ENCODE measurements at places on chromosomes 7 and 10.

- no peak for DNase-seq
Measured at GRCh38 chr7:93968911-93969620, 35.1 kb downstream of the BET1 start.

DNA sequence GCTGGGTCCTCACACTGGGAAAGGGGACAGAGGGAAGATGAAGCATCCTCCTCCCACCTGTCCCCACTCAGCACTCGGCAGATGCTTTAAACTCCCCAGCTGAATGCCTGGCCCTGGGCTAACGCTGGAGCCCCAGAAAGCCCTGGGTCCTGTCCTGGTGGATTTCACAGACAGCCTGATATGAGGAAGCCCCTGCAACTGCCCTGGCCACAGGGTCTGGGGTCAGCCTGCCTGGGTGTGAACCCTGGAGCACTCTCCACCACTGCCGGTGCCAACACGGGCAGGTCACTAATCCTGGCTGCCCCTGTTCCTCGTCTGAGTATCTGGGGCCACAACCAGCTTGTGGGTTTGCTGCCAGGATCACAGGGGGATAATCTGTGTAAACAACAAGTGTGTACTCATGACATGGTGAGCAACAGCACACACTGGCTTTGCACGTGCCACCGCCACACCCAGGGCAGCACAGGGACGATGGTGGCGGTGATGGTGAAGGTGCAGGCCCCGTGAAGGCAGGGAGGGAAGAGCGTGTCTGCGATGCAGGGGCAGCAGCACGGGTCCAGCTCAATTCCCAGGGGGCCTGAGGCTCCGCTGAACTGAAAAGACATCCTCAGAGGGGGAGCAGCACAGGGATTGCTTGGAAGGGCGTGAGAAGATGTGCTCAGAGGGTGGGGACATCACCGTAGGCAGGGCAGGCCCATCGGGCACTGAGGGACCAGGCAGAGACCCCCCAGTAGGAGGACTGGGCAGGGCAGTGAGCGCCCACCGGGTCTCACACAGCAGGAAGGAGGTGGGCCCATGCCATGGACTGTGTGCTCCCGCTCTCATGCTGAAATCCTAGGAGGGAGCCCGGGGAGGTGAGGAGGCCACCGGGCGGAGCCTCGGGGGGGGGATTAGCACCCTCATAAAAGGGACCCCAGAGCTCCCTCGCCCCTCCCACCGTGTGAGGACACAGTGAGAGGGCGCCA is 238.7 kb downstream of the MAD1L1 start:
- DNase-seq, result no peak

GRCh38 chr10:102814453-102814871 is 22.8 kb downstream of the CYP17A1 start:
- DNase-seq, result no peak

DNA sequence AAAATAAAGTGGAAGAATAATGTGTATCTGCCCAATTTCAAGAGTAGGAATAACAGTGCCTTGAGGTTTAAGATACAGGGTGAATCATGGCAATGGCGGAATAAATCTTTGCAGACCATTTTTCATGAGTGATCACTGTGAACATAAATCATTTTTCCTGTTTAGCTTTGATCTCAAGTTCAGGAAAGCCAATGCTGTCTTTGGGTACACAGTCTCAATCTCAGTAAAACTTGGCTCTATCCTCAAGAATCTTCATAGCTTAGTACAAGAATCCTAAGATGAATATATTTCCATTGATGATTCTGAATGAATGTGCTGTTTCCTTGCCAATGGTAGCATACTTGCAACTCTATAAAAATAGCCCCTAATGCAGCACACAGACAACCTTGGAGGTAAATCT is 6.8 kb downstream of the NAMPT start:
- no peak for DNase-seq

DNA sequence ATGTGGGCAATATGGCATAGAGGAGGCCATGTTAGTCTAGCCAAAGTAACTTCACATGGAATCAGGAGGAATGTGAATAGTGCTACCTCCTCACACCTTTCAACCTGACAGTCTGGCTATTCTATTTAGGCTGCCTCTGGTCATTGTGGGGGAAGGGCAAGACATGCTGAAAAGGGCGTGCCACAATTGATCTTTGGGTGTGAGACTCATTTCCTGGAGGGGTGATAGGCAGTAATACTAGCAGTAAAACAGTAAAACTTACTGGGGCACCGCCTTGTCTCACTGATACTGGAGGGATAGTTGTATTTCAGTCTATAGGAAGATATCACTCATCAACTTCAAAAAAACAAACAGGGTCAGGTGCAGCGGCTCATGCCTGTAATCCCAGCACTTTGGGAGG is 88.7 kb downstream of the TMEM168 start:
- DNase-seq, result no peak

DNA sequence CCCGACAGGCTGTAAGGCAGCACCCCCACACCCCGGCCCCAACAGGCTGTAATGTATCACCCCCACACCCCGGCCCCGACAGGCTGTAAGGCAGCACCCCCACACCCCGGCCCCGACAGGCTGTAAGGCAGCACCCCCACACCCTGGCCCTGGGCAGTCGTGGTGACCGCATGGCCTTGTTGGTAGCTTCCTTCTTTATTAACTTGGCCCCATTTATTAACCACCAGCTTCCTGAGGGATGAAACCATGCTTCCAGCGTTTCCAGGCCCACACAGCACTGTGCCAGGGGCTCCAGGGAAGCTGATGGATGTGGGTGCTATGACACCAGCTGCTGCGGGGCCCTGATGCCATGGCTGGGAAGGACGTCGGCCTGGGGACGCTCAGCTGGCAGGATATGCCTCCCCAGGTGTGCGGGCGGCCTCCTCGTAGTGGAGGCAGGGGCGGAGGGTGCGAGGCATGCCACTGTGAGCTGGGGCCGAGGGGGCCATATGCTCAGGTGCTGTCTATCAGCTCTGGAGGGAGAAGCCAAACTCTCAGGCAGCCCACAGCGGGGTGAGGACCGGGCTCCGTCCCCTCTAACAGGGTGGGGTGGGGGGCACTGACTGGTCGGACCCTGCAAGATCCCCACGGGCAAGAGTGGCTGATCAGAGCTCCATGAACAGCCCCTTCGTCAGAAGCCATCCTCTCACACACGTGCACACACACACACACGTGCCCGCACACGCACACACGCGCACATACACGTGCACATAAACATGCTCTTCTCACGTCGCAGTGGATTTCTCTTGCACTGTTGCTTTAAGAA is 311.0 kb downstream of the PTPRN2 start:
- no peak for DNase-seq

GRCh38 chr7:19268737-19269136 is 123.5 kb upstream of the FERD3L start:
- no peak for DNase-seq

- peak; percentile 93 for DNase-seq
Measured at GRCh38 chr10:84333864-84334451, 5.6 kb downstream of the CCSER2 start.

DNA sequence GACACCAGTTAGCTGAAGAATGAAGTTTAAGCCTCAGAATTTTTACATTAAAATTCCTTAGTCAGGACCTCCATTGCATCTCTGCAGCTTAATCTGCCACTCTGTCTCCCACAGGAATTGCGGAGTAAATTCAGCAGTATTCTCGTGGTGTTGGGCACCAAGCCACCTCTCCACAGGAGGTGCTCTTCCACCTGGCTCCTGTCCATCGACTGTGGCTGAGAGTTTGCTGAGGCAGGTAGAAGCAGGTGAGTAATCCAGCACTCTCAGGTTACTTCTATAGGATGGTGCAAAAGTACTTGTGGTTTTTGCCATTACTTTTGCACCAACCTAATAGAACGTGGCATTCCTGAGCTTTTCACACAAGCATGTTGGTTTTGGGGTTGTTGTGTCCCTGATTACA is 134.1 kb downstream of the GFRA1 start:
- DNase-seq, result no peak

DNA sequence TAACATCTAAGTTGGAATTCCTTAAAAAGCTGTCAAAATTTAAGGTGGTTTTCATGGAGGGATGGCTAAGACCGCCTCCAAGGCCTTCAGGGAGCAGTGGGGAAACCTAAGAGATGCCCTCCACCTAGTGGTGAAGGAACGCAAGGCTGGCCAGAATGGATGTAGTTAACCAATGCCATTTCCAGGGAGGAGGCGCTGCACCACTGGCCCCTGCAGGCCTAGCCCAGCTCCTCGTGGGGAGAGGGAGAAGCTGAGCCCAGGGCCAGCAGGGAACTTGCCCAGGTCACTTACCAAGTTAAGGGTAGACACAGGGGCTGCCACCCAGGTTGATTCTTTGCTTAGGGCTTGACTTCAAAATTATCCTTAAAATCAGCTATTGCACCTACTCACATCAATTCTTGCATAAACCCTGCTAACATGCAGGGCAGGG is 32.0 kb downstream of the FIGNL1 start:
- DNase-seq, result peak; percentile 80

- DNase-seq, result no peak
Measured at GRCh38 chr7:72321081-72321480, 91.1 kb downstream of the CALN1 start.

DNA sequence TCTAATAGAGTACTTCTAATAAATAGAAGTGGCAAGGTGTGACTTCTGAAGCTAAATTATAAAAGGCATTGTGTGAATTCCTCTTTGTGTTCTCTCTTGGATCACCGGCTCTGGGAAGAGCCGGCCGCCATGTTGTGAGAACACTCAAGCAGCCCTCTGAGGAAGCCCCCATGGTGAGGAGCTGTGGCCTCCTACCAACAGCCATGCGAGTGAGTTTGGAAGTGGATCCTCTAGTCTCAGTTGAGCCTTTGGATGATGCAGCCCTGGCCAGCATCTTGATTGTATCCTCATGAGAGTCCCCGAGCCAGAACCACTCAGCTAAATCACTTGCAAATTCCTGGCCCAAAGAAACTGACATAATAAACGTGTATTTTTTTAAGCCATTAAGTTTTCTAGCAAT is 94.5 kb upstream of the CARD11 start:
- no peak for DNase-seq

GRCh38 chr10:123945325-123945920 is 53.8 kb upstream of the CPXM2 start:
- no peak for DNase-seq

DNA sequence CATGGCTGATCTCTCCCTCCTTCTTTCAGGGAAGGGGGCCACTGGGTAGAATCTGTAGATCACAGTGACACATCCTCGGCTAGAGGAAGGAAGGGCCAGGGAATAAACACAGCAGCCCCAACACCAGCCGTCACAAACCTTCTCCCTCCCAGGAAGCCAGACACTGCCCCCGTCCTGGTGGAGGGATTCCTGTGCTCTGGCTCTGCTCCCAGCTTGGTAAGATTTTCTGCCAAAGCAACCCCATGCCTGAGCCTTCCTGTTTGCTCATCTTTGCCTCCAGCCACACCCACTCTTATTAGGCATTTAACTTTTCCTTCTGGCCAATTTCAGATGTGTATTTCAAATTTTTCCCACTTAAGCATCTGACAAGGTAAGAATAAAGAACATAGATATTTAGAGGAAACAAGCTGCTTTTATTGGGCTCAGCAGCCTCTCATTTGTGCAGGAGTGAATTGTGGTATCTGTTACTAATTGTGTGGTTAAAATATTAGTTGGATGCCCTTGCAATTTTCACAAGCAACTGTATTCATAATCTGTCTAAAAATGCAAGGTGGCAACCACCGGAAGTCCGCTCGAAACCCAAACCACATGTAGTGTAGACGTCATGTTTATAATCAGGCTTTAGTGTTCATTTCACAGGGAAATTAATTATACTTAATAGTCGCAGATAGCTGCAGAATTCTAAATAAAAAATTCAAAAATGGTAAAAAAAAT is 13.2 kb upstream of the NPS start:
- no peak for DNase-seq

GRCh38 chr7:149325248-149325647 is 63.3 kb downstream of the ZNF783 start:
- DNase-seq, result no peak

- no peak for DNase-seq
Measured at GRCh38 chr10:106920538-106920937, 244.0 kb downstream of the SORCS1 start.

- no peak for DNase-seq
Measured at GRCh38 chr10:131318814-131319213, 7.3 kb upstream of the TCERG1L start.

DNA sequence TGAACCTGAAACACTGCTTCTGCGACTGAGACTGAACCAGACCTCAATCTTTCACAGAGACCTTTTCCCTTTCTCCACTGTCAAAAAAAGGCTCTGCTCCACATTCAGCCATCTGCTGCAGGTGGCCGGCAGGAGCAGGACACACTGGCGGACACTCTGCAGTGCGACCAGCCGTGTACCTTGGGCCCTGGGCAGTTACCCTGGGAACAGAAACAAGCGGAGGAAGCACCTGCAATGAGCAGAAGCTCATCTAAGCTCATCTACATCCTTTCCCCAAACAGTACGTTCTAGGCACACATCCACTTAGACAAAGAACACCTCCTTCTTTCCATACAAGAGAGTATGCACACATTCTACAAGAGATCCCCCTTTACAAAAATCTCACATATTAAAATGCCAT is 22.8 kb downstream of the VOPP1 start:
- DNase-seq, result no peak

DNA sequence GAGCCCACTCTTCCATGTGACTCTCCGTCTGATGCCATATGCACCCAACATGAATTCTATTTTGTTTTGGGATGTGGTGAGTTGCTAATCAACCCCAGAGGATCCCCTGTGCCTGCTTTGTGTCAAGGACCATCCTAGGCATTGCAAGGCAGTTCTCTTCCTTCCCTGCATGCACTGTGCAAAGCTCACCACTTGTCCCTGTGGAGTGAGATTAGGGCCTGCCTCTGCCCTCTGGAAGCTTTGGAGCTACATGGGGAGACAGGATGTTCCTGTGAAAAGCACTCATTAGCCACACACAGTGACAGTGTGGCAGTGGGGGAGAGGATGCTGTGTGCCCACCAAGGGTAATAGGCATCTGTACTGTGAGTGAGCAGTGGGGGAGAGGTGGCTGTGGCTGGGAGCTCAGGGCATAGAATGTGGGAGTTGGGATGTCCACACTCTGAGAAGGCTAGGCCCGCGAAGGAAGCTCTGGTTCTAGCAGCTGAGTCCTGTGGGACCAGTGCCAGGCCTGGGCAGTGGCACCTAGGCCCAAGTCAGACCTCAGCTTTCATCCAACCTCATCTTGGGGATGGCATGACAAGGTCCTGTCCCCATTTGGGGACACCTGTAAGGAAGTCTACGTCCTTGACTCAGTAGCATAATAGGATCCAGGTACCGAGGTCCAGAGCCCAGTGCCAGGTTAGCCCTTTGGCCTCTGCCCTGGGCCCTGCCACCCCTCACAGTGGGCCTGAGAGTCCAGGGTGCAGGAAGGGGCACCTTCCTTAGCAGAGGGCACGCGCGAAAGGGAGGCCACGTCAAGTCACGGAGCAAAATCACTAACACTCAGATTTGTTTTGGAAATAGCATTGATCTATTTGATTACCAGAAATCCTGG is 6.6 kb downstream of the ADRA2A start:
- no peak for DNase-seq

GRCh38 chr10:3902054-3902808 is 117.2 kb upstream of the KLF6 start:
- DNase-seq, result no peak

GRCh38 chr10:70786799-70787415 is 1.7 kb upstream of the TBATA start:
- DNase-seq, result no peak

Measured in CD8-positive, alpha-beta T cell (primary cell).